ENCODE measurements at places on chromosomes 11 and 22.

DNA sequence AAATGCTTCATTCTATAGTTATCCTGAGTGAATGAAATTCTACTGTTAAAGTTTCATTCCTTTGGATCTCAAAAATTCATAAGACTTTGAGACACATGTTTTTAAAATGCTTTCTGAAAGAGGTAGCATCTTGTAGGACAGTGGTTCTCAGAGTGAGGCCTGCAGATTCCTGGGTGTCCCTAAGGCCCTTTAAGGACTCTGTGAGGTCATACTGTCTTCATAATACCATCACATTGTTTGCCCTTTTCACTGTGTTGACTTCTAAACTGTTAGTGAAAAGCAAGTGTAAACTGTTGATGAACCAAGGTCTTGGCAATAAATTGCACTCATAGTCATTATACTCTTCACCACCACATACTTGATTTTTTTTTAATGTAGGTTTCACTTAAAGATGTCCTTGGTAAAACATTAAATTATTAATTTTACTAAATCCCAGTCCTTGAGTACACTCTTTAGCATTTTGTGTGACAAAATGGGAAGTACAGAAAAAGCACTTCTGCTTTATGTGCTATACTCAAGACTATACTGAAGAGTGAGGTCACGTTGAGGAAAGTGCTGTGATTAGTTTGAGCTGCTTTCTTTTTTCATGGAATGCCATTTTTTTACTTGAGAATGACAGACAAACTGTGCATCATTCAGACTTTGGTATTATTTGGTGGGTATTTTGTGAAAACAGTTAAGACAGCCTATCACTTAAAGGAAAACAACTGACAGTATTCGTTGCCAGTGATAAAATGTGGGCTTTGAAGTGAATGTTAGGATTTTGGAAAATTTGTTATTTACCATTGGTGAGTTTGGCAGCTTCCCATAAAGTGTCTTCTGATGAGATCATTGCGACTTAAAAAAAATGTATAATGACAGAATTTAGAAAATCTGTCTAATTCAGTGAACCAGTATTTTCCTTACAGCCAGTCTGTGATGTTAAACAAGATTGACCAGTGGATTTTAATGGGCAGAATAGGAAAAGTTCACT, 61.1 kb downstream of the SPECC1L start:
- DNase-seq: no peak

DNA sequence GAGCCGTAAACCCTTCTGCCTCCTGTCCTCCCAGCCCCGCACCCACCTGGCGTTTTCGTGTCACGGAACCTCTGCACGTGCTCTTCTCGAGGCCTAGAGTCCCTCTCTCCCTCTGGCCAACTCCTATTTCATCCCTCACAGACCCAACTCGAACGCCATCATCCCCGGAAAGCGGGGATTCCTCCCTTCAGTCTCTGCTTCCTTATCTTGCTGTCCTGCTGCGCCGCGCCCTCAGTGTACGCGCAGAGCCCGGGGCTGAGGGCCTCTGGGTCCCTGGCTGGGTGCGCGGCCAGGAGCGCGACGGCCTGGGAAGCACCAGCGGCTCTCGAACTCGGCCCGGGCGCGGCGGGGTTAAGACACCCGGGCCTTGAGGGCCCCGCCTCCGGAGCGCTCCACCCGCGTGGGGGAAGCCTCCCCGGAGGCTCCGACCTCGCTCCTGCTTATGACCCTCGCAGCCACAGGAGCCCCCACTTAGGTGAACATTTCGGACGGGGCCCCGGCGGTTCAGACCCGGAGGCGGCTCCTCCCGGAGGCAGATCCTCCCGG, 398 bp upstream of the ATG16L2 start:
- DNase-seq: no peak

GRCh38 chr11:68691402-68691784, 7.0 kb downstream of the GAL start:
- no peak for DNase-seq

DNA sequence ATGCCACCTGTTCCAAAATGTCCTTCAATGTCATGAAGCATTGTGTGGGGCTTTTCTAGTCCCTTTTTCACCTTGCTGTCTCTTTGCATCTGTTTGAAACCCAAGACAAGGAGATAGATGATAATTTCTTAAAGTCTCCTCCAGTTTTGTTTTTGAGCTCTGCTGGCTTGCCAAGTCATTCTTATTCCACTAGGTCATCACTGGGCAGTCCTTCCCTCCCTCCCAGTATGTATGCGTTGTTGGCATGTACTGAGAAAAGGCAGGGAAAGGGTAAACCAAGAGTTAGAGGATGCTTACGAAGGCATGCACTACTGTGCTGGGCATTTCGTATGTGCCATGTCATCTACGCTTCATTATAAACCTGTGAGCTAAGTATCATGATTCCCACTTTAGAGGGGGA, 78.6 kb downstream of the PARVA start:
- DNase-seq: no peak

DNA sequence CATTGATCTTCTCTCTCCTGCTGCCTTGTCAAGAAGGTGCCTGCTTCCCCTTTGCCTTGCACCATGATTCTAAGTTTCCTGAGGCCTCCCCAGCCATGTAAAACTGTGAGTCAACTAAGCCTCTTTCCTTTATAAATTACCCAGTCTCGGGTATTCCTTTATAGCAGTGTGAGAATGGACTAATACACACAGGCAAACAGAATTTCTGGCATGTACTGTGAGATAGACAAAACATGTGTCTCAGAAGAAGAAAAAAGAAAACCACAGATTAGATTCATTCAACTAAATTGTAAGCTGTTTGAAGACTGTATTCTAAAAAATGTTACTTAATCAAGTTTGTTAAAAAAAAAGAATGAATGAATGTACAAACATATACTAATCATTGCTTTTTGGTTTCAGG, 1.5 kb upstream of the MMP20 start:
- no peak for DNase-seq

DNA sequence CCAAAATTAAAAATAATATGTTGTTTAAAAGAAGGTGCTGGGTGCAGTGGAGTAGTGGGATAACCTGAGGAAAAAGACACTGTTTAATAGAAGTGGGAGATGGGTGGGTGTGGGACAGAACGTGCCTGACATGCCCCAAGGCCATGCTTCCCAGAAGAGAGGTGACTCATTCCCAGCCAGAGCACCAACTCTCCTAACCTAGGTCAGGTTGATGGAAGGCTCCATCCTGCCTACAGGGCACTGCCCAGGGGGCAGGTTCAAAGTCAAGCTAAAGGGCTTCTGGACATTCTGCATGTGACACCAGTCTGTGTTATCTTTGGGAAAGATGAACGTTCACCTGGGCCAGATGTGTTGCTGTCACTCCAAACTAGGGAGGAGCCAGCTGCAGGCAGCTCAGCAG, 453.1 kb downstream of the SOX6 start:
- DNase-seq: no peak

- no peak for DNase-seq
Observed at GRCh38 chr11:64976651-64977050, 4.7 kb upstream of the MAJIN start.

GRCh38 chr11:26557666-26558065, 14.4 kb downstream of the MUC15 start:
- DNase-seq: no peak

DNA sequence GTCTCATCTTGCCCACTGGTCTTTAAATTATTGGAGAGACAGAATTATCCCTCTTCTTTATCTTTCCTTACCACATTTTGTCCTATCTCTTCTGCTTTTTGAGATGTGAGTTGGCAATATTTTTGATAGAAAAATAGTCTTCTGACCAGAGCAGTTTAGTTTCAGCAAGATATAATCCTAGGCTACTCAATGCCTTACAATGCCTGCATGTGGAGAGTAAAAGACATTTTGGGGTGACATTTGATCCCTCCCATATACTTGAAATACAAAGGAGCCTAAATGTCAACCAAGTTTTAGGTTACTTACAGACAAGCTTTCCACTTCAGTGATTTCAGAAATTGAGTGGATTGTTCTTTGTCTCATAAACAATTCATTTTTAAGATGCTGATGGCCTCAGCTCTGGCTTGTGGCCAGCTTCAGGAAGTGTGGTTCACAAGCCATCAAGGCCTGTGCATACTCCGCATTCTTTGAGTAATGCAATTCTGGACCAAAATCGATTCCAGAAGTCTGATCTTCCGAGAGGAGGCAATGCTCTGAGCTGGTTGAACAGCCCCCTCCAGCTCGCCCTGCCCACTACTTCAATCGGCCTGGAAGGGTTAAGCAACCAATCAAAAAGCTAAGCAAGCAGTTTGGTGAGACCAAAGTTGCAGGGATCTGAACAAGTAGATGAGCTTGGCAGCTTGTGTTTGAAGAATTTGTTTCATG, 274.4 kb downstream of the BLID start:
- DNase-seq: peak; percentile 55

DNA sequence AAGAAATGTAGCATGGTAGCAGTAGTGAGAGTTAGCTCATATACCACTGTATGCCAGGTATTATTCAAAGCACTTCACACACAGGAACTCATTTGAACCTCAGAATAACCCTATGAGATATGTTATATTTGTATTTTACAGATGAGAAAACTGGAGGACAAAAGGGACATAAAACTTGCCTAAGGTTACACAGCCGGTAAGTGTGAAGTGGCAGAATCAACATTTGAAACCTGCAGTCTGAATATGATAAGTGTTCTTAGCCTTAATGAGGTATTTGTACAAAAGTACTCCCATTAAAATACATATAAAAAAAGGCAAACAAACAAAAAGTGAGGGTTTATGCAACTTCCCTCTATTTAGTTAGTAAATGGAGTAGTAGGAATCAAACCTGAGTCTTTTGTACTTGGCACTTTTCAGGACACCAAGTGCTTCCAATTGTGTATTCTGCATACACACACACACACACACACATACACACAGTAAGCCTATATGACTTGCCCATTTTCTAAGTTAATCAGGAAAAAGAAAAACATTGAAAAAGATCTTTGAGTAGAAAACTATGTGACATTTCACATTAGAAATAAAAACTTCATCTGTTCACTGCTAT, 223.9 kb upstream of the FOLH1 start:
- DNase-seq: no peak

DNA sequence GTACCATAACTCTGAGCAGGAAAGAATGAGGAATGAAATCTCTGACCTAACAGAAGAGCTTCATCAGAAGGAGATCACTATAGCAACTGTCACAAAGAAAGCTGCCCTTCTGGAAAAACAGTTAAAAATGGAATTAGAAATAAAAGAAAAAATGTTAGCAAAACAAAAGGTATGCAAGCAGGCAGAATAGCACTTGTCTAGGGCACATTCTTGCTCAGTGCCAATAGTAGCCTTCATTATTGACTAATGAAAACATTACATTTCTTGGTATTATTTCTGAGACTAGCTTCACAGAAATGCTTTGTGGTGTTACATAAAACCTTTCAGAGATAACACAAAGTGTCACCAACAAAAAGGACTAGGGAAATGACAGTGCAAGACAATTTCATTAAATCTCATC, 63.9 kb downstream of the DEUP1 start:
- DNase-seq: no peak

GRCh38 chr11:100667449-100667848, 19.6 kb upstream of the ARHGAP42 start:
- DNase-seq: no peak

- DNase-seq: no peak
Observed at GRCh38 chr11:100861212-100861611, 174.1 kb downstream of the ARHGAP42 start.

DNA sequence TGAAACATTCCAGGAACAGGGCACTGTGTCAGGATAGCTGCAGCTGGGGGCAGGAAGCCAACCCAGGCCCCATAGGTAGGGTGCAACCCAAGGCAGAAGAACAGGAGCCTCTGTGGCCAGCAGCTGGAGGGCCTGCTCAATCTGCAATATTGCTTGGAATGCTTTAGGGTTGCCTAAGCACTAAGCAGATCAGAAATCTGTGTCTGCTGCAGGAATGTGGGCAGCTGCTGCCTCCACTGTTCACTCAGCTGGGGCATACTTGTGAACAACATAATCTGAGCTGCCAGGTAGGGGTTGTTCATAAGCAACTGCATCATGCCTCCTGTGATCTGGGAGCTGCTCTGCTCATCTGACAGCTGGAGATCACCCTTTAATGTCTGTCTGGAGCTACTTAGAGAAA, 1.7 kb downstream of the UBQLNL start:
- DNase-seq: no peak

GRCh38 chr22:33232071-33232470, 173.9 kb upstream of the SYN3 start:
- DNase-seq: no peak

DNA sequence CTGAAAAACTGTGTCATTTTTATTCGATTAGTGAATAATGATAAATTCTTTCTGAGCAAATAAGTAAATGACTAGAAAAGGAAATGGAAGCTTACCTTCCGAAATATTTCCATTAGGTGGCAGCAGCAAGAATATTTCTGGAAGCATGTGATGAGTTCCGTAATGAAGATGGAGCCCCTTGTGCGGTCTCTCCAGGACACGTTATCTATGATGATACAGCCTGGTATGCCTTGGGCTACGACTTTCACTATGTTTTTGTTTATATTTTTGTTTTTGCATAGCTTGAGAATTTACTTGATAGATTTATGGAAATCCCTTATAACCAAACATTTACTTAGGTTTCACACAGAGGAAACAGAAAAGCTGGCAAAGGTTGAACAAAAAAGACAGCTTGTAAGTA, 25.7 kb downstream of the CASP5 start:
- DNase-seq: no peak

GRCh38 chr22:16824716-16825687, at the start of gene XKR3:
Gene XKR3, minus strand, starts transcription at chr22:16825411. Its CDS starts 17,338 bp downstream, at chr22:16808073.
- no peak for DNase-seq

Data from muscle of back (tissue), 13 donors.